Foreskin keratinocyte (primary cell): ENCODE measurements at places on chromosomes 2 and 18. TPM values are rescaled to one million over a fixed set of nuclear protein-coding genes. Genes with fewer than 3 reads are reported as not detected.

Gene GREB1
- 0.03 TPM in 1 of 2 replicates, not detected in the other for polyA plus RNA-seq

Gene MIB1
- polyA plus RNA-seq = 3.8 and 4.1 TPM in 2 replicates

Gene IL1RL1
- 0.03 and 0.09 TPM in 2 replicates for polyA plus RNA-seq

Gene GDF7
- not detected in 2 replicates for polyA plus RNA-seq

Gene CCBE1
- polyA plus RNA-seq = 17.2 and 31.3 TPM in 2 replicates

Gene CTNNA2
- polyA plus RNA-seq = not detected in 2 replicates

Gene MAPK4
- polyA plus RNA-seq = 0.01 TPM in 1 of 2 replicates, not detected in the other

Gene FLACC1
- 0.04 TPM in 1 of 2 replicates, not detected in the other for polyA plus RNA-seq

Gene IL1RL2
- polyA plus RNA-seq = 0.65 and 1.0 TPM in 2 replicates

Gene UGT1A3
- 0.40 and 0.58 TPM in 2 replicates for polyA plus RNA-seq

DNA sequence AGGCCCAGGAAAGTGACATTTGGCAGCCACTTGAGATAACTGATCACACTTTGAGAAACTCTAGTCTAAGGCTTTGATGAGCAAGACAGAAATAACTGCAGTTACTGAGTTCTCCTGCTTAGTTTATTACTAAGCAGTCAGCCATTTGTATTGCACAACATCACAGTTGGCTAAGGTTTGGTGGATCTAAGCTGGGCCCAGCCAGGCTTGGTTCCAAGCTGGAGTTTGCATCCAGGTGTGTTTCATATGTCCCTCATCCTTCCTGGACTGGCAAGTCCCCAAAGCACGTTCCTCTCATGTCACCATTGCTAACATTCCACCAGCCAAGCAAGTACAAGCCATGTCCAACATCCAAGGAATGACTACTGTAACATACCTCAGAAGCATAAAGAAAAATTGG is 71.3 kb upstream of the ZNF532 start:
- peak; percentile 95 for DNase-seq

GRCh38 chr2:106953779-106954178 is 67.8 kb upstream of the ST6GAL2 start:
- no peak for DNase-seq

GRCh38 chr2:224966613-224967012 is 75.7 kb downstream of the DOCK10 start:
- no peak for DNase-seq

DNA sequence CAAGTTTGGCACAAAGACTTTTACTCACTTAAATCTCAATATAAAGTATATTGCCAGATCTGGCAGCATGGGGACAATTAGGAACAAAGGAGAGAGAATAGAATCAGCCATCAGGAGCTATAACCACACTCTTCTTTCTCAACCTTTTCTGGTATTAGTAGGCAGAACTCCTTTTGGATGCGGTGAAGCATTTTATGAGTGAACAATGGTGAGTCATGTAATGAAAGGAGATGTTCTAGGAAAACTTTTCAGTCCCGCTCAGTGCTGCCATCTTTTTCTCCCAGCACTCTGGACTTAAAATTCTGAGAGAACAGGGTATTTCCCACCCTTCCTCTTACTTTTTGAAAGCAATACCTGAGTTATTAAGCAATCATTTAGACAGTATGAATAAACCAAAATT is 32.2 kb downstream of the PLEKHA3 start:
- DNase-seq = peak; percentile 19

DNA sequence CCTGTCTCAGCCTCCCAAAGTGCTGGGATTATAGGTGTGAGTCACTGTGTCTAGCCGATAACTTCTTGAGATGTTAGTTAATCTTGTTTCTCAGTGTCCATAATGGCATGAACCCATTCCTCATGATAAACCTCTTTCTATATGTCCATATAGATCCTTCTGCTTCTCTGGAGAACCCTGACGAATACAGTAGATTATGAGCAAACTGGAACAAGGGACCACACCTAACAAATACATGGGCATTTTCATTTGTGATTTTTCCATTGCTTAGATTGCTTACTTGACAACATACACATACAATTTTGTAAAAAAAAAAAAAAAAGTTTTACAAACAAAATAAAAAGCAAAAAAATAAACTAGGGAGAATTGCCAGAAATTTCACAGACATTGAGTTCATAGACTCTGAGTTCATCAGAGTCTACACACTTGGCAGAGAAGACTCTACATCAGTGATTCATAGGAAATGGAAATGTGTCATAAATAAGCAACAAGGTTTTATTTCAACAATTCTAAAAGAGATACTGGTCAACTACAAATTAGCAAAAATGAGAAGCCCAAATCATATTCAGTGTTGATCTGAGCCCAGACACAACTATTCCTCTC is 96.7 kb downstream of the GALR1 start:
- no peak for DNase-seq

DNA sequence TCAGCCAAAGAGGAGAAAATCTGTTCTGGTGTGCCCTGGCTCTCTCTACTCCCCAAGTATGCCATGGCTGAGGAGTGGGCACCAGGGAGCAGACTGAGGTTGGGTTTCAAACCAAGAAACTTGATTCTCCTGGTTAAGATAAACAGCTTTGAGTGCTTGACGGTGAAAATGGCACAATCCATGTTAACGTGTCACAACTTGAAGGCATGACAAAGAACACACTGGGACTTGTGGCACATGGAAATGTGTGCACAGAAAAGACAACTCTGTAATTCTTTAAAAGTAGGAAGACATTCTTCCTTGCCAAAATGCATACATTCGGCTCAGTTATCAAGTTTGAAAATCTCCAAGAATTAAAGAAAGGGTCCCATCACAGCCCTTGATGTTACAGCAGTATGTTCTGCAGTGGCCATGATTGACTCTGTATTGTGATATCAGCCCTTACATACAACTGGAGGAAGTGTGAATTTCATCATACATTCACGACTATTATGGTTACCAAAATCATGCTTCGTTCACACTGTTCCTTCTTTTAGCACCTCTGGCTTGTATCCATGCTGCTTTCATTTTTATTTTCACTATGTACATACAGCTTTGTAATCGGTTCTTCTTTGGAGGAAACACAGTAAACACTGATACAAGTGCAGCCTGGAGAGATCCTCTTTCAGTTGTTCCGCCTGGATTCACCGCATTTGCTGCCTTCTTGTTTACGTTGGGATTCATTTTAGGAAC is 15.6 kb upstream of the ACTG2 start:
- DNase-seq = no peak

DNA sequence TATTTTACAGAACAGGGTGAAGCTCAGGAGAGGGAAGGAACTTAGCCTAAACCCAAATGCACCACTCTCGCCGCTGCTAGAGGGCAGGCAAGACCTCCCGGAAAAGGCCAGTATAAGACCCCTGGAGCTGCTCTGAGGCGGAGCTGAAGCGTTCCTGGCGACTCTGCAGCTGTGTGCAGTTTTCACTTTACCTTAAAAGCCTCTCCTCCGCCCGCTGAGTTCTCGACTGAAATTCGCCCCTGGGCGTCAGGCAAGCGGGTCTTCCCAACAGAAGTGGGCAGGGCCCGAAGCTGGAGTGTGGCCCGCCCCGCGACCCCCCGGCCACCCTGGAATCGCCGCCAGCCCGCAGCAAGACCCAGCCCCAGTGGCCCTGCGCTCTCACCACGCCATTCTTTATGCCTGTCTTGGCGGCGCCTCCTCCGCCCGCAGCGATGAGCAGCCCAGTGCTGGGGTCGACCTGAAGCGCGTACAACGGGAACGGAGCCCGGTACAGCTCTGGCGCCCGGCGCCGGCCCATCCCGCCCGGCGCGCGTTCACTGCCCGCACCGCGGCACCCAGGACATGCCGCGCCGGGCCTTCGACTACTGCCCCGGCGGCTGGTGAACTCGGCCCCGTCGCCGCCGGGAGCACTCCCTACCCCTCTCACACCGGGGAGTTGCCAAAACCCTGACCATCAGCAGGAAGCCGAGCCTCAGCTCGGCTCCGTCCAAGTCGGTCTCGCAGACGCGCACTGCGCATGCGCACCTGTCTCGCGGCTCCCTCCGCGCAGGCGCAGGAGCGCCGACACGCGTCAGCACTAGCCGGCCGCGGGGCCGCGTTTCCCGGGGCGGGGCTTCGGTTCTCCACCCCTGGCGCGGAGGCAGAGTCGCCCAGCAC is at the start of gene PREB:
PREB (minus strand) TSS at position 732 of the 876 bp plus-strand sequence; CDS start at position 517, 215 bp downstream.
- DNase-seq = peak; percentile 81

DNA sequence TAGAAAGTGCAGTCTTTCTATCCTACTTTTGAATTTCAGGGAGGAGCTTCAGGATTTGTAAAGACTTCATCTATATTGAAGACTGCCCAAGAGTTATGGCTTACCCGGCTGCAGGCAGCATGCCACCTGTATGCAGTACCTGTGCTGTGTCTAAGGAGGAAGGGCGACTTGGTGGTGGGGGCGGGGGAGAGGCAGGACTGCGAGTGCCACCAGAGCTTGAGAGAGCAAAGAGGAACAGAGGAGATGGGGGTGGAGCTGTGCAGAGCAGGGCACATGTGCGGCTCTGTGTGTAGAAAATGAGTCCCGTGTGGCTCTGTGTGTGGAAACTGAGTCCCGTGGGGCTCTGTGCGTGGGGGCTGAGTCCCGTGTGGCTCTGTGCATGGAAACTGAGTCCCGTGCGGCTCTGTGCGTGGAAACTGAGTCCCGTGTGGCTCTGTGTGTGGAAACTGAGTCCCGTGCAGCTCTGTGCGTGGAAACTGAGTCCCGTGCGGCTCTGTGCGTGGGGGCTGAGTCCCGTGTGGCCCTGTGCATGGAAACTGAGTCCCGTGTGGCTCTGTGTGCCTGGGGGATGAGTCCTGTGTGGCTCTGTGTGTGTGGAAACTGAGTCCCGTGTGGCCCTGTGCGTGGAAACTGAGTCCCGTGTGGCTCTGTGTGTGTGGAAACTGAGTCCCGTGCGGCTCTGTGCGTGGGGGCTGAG is 43.2 kb downstream of the LDLRAD4 start:
- no peak for DNase-seq

DNA sequence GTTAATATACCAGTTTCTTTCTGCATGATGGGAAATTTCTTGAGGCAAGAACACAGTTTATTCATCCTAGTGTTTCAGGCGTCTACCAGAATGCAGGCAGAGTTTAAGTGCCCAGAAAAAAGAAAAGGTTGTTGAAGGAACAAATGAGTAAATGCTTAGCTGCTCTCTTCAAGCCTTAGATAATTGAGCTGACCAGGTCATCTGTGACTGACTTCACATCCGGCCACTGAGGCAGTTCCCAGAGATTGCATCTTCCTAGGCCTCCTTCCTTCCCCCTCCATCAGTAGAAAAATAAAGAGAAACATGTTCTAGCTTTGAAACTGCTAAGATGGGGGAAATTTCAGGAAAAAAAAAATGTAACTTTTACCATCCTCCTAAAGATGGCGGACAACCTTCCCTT is 9.4 kb upstream of the TMEM163 start:
- DNase-seq = no peak

- no peak for DNase-seq
Observed at GRCh38 chr2:42744545-42745082, 19.3 kb downstream of the OXER1 start.

DNA sequence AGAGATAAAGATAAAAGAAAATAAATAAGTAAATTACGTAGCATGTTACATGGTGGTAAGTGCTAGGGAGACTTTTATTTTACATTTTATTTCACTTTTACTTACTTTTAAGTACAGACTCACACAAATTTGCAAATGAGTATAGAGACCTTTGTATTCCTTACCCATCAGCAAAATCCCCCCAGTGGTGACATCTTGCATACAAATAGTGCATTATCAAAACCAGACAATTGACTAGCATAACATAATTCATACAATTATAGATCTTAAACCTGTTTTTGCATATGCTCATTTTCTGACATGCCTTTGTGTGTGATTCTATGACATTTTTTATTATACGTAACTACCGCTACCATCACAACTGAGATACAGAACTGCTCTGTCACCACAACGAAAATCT is 1099.4 kb downstream of the DPP10 start:
- DNase-seq = no peak

GRCh38 chr2:231037731-231038482 is 584 bp downstream of the C2orf72 start:
- no peak for DNase-seq

DNA sequence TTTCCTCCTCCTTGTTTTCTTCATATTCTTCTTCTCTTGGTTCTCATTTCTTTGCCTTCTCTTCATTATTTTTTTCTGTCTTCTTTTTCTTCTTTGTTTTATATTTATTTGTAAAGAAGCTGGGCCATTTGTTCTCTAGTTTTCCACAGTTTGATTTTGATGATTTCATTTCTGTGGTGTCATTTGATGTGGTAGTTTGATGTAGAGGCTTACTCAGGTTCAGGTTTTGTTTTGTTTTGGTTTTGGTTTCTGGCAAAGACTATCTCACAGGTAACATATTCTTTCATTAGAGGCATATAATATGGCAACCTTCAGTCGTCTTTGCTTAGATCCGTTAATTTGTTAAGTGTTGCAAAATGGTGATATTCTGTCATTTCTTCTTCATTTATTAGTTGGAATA is 75.3 kb downstream of the BABAM2 start:
- DNase-seq = no peak

DNA sequence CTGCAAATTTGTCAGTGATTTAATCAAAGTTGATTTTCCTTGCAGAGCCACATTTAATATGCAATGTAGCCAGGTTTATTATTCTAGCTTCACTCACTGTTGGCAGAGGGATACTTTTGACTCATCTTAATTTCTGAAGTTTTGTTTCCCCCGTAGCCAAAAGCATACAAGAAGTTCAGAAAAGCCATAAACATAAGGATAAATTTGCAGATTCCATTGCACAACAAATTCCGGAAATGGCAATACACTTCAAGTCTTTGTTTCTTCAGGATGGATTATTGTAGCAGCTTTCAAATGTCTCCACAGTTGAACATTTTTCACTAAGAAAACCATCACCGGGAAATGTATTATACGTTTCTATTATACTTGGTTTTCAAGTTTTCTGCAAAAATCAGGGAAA is 88.0 kb upstream of the ZCCHC2 start:
- DNase-seq = no peak

DNA sequence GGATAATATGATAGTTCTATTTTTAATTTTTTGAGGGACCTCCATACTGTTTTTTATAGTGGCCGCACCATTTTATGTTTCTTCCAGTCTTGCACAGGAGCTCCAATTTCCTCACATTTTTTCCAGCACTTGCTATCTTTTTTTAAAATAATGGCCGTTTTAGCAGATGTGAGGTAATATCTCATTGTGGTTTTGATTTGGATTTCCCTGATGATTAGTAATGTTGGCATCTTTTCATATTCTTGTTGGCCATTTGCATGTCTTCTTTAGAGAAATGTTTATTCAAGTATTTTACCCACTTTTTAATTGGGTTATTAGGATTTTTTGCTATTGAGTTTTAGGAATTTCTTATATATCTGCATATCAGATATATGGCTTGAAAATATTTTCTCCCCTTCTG is 29.9 kb upstream of the NAPG start:
- DNase-seq = no peak
